ENCODE measurements at places on chromosomes 13 and 19. TPM values are rescaled to one million over a fixed set of nuclear protein-coding genes. Genes with fewer than 3 reads are reported as not detected.

DNA sequence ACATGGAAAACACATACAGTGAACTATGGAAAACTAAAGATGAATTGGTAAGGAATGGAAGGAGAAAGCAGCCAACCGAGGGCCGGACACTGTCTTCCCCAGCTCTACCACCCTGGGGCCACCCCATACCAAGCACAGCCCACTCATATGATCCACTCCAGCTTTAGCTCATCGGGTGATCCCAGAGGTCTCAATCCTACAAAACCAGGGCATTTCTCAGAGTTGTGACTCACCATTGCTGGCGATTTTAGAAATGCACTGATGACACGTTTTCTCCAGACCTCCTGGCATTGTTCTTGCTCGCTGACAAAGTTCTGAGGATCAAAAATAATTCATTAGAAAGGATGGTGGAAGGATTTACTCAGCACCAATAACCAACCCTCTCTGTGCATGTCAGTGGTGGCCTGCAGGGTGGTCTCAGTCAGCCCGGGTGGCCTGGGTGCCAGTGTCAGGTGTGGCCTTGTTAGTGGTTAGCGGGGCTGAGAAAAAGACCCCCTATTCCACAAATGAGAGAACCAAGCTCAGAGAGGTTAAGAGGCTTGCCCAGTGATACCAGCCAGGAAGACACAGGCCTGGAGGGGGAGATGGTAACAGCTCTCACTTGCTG, 6.6 kb downstream of the TMEM272 start:
- no peak for DNase-seq

DNA sequence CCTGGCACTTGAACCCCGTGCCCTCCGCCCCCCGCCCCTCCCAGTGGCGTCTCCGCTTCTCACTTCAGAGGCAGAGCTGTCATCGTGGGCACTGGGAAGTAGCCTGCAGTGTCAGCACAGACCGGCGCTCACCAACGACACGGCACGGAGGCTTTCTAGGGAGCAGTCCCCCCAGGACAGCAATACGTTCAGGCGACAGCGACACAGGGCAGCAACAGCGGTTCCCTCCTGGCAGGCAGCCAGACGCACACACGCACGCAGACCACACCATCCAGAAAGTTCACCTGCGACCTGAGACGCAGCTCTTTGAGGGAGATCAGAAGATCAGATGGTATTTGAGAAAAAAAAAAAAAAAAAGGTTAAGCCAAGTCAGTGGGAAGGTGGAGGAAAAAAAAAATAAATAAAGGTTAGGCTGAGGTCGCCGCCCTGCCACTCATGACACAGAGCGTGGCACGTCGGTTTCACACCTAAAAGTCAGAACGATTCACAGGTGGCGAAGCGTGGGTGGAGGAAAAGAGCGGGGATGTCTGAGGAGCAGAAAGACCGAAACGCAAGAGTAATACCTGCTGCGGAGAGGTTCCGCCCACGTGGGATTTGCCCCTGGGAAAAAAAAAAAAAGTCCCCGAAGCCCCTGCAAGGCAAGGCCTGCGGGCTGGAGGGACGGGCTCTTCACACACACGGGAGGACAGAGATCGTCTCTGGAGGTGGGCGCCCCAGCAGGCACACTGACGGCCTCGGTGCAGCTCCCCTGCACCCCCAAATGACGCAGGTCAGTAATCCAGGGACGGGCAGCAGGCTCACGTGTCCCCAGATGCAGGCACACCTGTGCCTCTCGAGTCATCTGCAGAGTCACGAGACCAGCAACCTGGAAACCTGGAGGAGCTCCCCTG, 94.5 kb downstream of the GNG7 start:
- DNase-seq: no peak

GRCh38 chr13:25901460-25902376, 150.1 kb downstream of the SHISA2 start:
- DNase-seq: peak; percentile 56

DNA sequence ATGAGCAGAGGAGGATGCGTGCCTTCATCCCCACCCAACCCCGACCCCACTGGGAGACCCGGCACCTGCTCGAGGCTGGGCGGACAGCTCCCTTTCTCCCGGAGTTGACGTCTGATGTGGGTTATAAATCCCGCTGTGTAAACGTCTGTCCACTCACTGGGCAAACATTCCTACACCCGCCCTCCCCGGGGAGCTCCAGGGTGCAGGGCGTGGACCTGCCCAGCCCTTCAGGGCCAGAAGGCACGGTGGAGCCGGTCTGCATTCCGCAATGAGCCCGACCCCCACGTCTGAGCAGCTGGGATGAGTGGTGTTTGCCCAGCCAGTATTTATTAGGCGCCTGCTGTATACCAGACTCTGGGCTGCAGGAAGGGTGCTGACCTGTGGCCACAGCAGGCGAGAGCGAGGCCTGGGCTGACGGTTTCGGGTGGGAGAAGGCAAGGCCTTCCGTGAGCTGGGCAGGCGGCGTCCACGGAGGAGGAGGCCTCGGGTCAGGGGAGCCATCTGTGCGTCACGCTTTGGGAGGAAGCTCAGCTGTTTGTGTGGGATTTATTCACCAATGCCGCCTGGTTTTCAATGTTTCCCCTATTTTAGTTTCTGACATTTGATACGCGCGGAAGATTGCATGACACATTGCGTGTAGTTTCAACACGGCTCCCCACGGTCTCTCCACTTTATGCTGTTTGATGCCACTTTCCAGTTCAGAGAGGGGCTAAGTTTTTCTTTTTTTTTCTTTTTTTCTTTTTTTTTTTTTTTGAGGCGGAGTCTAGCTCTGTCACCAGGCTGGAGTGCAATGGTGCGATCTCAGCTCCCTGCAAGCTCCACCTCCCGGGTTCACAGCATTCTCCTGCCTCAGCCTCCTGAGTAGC, 2.0 kb downstream of the MISP start:
- DNase-seq: peak; percentile 72

Gene ZNF441
- total RNA-seq: 16.9 TPM

Gene CCDC169
- 6.5 TPM for total RNA-seq

- DNase-seq: no peak
Measured at GRCh38 chr13:79560954-79561353, 80.0 kb downstream of the NDFIP2 start.

Gene VSTM2B
- total RNA-seq: not detected

DNA sequence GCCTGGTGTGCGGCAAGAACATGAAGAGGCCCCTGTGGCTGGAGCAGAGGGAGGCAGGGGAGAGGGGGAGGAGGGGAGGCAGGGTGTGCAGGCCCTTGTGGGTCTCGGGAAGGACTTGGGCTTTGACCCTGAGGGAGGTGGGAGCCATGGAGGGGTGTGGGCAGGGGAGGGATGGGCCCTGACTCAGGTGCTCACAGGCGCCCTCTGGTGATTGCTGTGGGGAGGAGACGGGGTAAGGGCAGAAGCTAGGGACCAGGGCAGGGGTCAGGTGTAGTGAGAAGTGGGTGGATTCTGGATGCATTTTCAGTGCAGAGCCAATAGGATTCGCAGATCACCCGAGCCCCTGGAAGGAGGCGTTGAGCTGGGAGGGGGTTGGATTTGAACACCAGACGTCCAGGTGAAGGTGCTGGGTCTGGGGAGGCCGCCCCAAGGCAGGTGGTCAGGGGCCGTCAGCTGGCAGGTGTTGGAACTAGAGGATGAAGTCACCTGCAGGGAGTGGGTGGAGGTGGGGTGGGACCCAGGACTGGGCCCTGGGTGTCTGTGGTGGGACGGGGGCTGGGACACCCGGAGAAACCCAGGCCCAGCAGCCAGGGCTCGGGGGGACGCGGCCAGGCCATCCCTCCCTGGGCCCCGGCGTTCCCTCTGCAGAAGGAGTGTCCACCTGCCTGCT, 185.4 kb downstream of the KDM4B start:
- no peak for DNase-seq

GRCh38 chr13:96089749-96090239, at the start of gene HS6ST3:
Gene HS6ST3, plus strand, starts transcription at chr13:96090107.
- peak; percentile 17 for DNase-seq

- no peak for DNase-seq
Measured at GRCh38 chr13:108223687-108224503, 5.7 kb downstream of the ABHD13 start.

Gene C19orf33
- 8.7 TPM for total RNA-seq

GRCh38 chr13:46593398-46593797, 40.4 kb downstream of the LRCH1 start:
- DNase-seq: no peak

- DNase-seq: no peak
Measured at GRCh38 chr19:11264452-11265176, 2.3 kb upstream of the DOCK6 start.

- DNase-seq: no peak
Measured at GRCh38 chr13:93800342-93800741, 573.7 kb downstream of the GPC6 start.

GRCh38 chr13:33999811-34000605, 182.1 kb downstream of the RFC3 start:
- no peak for DNase-seq

GRCh38 chr13:49498206-49498605, 2.5 kb downstream of the PHF11 start:
- DNase-seq: no peak

DNA sequence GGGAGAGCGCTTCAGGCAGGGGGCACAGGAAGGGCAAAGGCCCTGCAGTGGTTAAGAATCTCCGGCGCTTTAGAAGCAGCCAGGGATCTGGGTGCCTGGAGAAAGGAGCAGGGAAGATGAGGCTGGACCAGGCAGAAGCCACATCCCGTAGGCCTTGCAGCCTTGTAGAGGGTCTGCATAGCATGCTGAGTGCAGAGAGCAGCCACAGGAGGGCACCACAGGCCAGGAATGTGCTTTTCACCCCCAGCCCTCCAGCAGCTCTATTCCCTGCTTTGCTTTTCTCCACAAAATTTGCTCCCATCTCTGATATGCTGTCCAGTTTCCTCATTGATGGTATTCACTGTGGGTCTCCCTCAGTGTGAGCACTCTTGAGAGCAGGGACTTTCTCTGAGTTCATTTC, 5.7 kb downstream of the WDR62 start:
- DNase-seq: no peak

Gene PLPP2
- 0.72 TPM for total RNA-seq

GRCh38 chr19:29018542-29018941, 194.4 kb downstream of the UQCRFS1 start:
- no peak for DNase-seq

DNA sequence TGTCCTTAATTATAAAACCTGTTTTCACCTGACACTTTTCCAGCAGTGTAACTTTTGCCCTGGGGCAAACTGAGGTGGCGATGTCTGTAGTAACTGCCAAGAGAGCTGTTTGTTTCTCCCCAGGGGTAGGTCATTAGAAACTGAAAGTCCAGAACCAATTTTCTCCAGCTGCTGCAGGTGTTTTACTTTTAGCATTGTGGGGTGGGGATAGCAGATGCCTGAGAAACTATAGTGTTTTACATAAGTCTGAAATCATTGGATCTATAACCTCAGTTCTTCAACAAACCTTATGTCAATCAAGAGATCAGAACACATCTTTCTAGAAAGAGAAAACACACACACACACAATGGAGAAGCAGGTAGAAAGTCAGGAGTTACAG, 92.7 kb downstream of the LHFPL6 start:
- DNase-seq: no peak

- DNase-seq: no peak
Measured at GRCh38 chr13:112102243-112102642, 35.3 kb downstream of the SOX1 start.

DNA sequence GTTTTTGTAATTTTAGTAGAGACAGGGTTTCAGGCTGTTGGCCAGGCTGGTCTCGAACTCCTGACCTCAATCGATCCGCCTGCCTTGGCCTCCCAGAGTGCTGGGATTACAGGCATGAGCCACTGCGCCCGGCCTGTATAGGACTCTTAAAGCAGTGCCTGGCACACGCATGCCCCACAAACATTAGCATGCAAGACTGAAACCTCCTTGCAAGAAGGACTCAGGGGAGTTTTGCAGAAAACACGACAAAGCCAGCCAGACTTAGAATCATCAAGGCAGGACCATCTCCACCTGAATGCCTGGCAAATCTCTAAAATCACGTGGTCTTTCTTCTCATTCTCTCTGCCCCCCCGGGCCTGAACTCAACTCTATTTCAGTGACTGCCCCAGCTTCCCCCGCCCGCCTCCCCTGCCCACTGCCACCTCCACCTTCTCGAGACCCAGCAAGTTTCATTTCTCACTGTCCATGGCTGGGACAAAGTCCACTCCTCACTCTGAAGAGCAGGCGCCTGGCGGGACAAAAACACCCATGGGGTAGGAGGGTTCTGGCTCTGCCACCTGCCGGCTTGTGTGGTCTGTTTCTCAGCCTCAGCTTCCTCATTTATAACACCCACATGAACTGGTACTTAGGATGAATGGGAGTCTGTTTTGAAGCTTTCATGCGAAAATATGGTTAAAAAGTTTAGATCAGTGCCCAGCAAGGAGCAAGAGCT, 2.4 kb downstream of the TICAM1 start:
- no peak for DNase-seq

- DNase-seq: no peak
Measured at GRCh38 chr19:27776524-27776923, 1436.4 kb downstream of the UQCRFS1 start.

- DNase-seq: peak; percentile 41
Measured at GRCh38 chr19:18520848-18521691, 800 bp downstream of the ELL start.
